Prostate gland (tissue), 2 donors: ENCODE measurements at places on chromosomes 1 and 21. TPM values are rescaled to one million over a fixed set of nuclear protein-coding genes. Genes with fewer than 3 reads are reported as not detected.
A peak's percentile ranks its signal among the peaks of the same experiment; 100 is the strongest.

DNA sequence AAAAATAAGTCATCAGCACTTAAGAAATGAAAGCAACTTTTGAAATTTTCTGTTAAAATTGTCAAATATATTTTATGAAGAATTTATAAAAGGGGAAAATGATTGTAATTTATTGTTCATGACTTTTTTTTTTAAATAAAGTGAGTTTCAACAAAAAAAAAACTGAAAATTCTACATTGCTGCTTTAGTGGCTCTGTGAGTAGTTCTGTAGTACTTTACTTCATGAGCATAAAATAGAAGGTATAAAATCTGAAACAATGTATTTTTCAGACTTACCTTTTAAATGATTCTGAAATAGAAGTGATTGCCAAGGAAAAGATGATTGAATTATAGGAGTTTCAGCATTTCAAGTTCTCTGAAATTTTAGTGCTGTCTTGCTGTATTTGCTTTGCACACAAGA lies 13.8 kb downstream of the PDIK1L start:
- no peak overlapping the region for H3K27ac ChIP-seq
- H3K4me3 ChIP-seq, result no peak overlapping the region
- H3K4me1 ChIP-seq, result no peaks in the 10 kb centered on the region
- H3K27me3 ChIP-seq, result no peaks in the 10 kb centered on the region
- DNase-seq, result no peak
- no peaks in the 10 kb centered on the region for H3K36me3 ChIP-seq

DNA sequence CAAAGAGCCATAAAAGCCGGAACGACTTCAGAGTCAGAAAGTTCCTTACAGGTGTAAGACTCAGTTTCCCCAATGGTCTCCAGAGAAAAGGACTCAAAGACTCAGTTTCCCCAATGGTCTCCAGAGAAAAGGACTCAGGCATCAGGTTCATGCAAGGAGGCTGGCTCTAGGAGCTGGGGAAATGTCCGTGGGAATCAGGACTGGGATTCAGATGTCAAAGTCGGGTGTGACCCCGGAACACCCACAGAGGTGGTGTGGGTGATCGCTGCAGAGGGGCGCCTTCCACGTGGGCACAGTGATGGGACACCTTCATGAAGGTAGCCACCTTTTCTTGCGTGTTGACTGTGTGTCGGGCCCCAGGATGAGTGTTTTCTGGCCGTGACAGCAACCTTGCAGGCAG lies 340.8 kb downstream of the NPHP4 start:
- no peaks in the 10 kb centered on the region for H3K36me3 ChIP-seq
- peak overlapping the region; percentile 49 for H3K27ac ChIP-seq
- no peak overlapping the region for H3K4me3 ChIP-seq
- no peaks in the 10 kb centered on the region for H3K27me3 ChIP-seq

GRCh38 chr1:209162651-209163050 lies 420.9 kb upstream of the CAMK1G start:
- H3K4me1 ChIP-seq, result no peaks in the 10 kb centered on the region
- H3K36me3 ChIP-seq, result no peaks in the 10 kb centered on the region
- DNase-seq, result no peak

The KIAA0319L gene
- total RNA-seq, result 124 TPM
